Regular cardiac myocyte (primary cell): ENCODE measurements at places on chromosomes 2 and 18. TPM values are rescaled to one million over a fixed set of nuclear protein-coding genes. Genes with fewer than 3 reads are reported as not detected.

The LAMA3 gene
- 0.96 and 4.8 TPM in 2 replicates for total RNA-seq

The SERPINB10 gene
- total RNA-seq, result not detected in 2 replicates

The DCDC2C gene
- not detected in 2 replicates for total RNA-seq

The TCF23 gene
- total RNA-seq, result not detected in 2 replicates

The IGFBP5 gene
- 363 and 386 TPM in 2 replicates for total RNA-seq

The POU3F3 gene
- total RNA-seq, result 0.19 and 0.28 TPM in 2 replicates

The KCNG2 gene
- 0.19 and 1.1 TPM in 2 replicates for total RNA-seq

The ASB18 gene
- not detected in 2 replicates for total RNA-seq

The LBX2 gene
- 2.1 and 2.8 TPM in 2 replicates for total RNA-seq

The CHRNG gene
- not detected in 2 replicates for total RNA-seq

The BMP10 gene
- total RNA-seq, result not detected in 2 replicates

The NPC1 gene
- total RNA-seq, result 20.5 and 63.4 TPM in 2 replicates

The ACMSD gene
- 0.28 TPM in 1 of 2 replicates, not detected in the other for total RNA-seq

The GREB1 gene
- 0.96 and 3.9 TPM in 2 replicates for total RNA-seq

The RPRM gene
- not detected in 2 replicates for total RNA-seq

The COLEC11 gene
- total RNA-seq, result 1.2 and 6.2 TPM in 2 replicates

The CFC1 gene
- total RNA-seq, result not detected in 2 replicates

The C1GALT1C1L gene
- total RNA-seq, result 1.1 and 1.3 TPM in 2 replicates

The LINC00305 gene
- total RNA-seq, result not detected in 2 replicates

The TLX2 gene
- under 0.01 TPM in 1 of 2 replicates, not detected in the other for total RNA-seq

The SCYGR4 gene
- total RNA-seq, result not detected in 2 replicates

The FAM110C gene
- under 0.01 and 1.4 TPM in 2 replicates for total RNA-seq

The TMEM127 gene
- total RNA-seq, result 18.6 and 22.0 TPM in 2 replicates

The LRP1B gene
- total RNA-seq, result under 0.01 TPM in 2 replicates

The PMAIP1 gene
- total RNA-seq, result 2.5 and 6.7 TPM in 2 replicates

The C2orf72 gene
- total RNA-seq, result 0.38 and 5.1 TPM in 2 replicates

The RGPD5 gene
- 14.8 and 31.3 TPM in 2 replicates for total RNA-seq

The MYO7B gene
- total RNA-seq, result under 0.01 TPM in 2 replicates

The DSC3 gene
- total RNA-seq, result under 0.01 and 0.19 TPM in 2 replicates

The MFF gene
- total RNA-seq, result 51.8 and 102 TPM in 2 replicates

The ASXL3 gene
- 0.19 and 1.1 TPM in 2 replicates for total RNA-seq

The RTP5 gene
- not detected in 2 replicates for total RNA-seq

The LYG1 gene
- 0.19 and 0.85 TPM in 2 replicates for total RNA-seq

The EFR3B gene
- 0.56 and 1.7 TPM in 2 replicates for total RNA-seq
